CD8-positive, alpha-beta memory T cell (primary cell): ENCODE measurements at places on chromosomes 16 and 17.

DNA sequence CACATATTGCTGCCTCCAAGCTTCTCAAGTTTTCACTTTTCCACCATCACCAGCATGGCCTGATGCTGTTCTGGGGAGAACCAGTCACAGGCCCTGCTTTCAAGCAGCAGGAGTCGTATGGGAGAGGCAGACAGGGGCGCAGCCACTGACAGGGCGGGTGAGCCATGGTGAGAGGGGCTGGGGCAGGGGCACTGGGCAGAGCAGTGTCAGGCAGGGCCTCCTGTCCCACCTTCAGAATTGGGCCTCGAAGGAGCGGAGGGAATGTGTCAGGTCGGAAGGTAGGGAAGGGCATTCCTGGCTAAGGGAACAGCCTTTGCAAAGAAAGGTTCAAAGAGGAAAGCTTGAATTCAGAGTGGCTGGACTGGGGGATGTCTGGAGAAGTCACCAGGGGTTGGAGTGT is 4.9 kb upstream of the MAP2K3 start:
- no peak for DNase-seq

GRCh38 chr16:1420111-1420539 is 422 bp downstream of the UQCC4 start:
- DNase-seq, result no peak

GRCh38 chr17:73142872-73143381 is 21.9 kb upstream of the SSTR2 start:
- DNase-seq, result no peak

DNA sequence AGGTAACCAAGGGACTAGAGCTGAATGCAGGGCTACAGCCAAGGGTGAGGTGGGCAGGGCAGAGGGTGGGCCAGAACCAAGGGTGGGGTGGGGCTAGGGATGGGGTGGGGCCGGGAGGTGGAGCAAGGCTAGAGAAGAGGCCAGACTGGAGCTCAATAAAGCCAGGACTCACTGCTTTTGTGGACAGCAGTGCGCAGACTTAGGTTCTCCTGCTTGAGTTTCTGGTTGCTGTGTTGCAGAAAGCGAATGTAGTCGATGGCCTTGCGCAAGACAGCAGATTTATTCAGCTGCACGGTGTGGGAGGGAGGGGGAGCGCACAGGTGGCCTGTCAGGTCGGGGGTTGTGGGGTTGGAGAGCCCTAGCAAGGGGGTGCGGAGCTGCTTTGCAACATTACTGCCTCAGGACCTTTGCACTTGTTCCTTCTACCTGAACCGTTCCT is 18.7 kb downstream of the SREBF1 start:
- DNase-seq, result no peak

- no peak for DNase-seq
These were observed 17.5 kb downstream of the ACSF2 start for GRCh38 chr17:50443505-50443974.

GRCh38 chr16:15553313-15554088 is 89.5 kb downstream of the MARF1 start:
- no peak for DNase-seq

GRCh38 chr16:10688726-10689125 is 6.0 kb downstream of the TEKT5 start:
- DNase-seq, result no peak

- no peak for DNase-seq
These were observed 7.0 kb upstream of the SLC39A11 start for GRCh38 chr17:73099511-73099910.

GRCh38 chr16:85072947-85073346 is 39.3 kb downstream of the CIBAR2 start:
- DNase-seq, result no peak

- DNase-seq, result no peak
These were observed 609 bp upstream of the ZNF750 start for GRCh38 chr17:82840431-82840831.

GRCh38 chr16:64089697-64090096 is 1032.2 kb downstream of the CDH11 start:
- DNase-seq, result no peak

DNA sequence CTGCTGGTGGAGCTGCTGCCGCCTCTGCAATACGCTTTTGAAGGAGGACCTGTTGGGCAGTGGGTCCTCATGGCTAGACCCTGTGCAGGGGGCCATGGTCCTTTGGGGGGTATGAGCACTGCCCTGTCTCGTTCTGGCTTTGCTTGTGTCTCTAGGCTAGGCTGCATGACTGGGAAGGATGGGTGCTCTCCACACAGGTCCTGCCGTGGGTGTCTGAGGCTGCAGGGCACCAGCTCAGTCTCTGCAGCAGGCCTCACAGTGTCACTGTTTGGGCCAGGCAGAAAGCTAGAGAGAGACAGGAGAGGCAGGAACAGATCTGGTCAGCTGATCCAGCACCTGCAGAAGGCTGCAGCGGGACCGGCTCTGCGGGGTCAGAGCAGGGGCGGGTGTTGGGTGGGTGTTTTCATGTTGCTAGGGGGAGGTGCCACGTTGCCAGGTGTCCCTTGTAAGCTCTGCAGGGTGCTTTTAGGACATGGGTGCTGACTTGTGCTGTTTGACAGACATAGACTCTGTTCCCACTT is 111.4 kb downstream of the SNX29 start:
- DNase-seq, result no peak

DNA sequence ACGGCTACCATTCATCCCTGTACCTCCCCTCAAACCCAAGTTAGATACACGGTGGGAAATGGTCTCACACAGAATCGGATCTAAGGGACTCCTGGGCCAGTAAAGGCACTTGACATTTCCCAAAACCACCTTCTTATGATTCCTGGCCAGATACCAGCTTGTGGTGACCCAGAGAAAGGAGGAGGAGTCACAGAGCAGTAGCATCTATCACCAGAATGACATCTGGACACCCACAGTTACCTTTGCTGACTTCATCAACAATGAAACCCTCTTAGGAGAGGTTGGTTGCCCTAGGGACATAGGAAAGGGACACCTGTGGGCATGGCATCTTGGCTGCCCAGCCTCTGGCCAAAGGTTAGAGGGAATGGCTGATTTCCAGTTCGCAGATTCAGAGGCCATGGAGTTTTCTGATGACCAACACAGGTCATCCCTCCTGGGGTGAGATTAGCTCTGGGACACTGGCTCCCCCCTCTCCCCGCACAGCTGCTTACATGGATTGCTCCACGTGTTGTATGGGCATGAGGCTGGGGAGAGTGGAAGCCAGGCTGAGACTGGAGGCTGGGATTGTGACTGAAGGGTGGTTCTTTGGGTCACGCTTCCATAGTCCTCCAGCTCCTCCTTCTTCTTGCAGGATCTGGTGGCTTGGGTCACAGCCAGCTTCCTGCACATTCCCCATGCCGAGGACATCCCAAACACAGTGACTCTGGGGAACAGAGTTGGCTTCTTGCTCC is 1.4 kb upstream of the AOC3 start:
- no peak for DNase-seq

- DNase-seq, result no peak
These were observed 106.8 kb downstream of the ZNF778 start for GRCh38 chr16:89324056-89325010.

DNA sequence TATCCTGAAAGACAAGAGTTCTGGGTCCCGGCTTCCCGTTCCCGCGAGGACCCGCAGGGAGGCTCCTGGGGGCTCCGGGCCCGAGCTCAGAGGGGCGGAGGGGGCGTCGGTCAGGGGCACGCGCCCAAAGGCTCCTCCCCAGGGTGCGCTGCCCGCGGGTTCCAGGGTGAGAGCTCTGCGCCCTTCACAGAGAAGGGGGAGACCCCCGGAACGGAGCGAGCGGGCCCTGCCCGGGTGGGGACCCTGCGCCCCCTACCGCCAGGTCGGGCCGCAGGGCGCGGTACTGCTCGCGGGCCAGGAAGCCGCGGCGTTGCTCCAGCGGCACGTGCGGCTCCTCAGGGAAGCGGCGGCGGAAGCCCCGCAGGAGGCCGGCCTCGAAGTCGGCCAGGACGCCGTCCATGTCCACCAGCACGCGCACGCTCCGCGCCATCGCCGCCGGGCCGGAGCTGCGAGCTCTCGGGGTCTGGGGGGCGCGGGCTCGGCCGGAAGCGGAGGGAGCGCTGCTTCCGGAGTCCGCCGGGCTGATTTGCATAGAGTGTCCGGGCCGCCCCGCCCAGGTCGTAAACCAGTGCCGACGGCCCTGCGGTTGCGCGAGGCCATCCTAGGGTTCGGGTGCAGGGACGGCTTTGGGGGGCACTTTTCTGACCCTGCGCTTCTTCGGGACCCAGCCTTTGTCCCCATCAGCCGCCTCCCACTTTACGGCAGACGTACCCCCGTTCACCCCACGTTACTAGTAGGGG is at the start of gene NT5C:
TSS of gene NT5C (minus strand) at position 465 of the 740 bp plus-strand sequence. CDS start at position 430, 35 bp downstream.
- DNase-seq, result peak; percentile 53

GRCh38 chr17:72588961-72589360 is 468.1 kb downstream of the SOX9 start:
- no peak for DNase-seq

GRCh38 chr16:66416136-66416535 is 11.0 kb upstream of the BEAN1 start:
- DNase-seq, result no peak

- no peak for DNase-seq
These were observed 7.6 kb downstream of the SNRNP25 start for GRCh38 chr16:60929-61878.

- no peak for DNase-seq
These were observed 110.3 kb downstream of the C16orf95 start for GRCh38 chr16:87206646-87207451.

GRCh38 chr16:89304941-89305705 is 87.6 kb downstream of the ZNF778 start:
- DNase-seq, result no peak
